ENCODE measurements at places on chromosomes 7 and 10.

GRCh38 chr10:7102557-7103349 is 308.1 kb downstream of the SFMBT2 start:
- DNase-seq, result no peak

DNA sequence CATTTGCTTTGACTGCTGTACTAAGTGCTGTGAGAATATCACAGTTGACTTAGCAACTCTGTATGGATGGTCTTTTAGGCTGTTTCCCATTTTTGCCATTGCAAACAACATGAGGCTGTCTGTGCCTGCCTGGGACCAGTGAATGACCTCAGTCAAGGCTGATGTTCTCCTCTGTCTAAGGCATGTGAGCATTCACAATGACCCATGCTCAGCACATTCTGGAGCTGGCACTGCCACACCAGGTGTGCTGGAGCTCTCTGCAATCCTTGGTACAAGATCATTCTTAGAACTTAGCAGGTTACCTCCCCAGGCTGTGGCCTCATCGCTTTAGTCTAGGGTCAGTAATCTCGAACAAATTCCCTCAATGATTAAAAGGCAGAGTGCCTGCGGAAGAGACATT is 61.9 kb downstream of the SH3PXD2A start:
- no peak for DNase-seq

GRCh38 chr7:77222819-77223218 is 23.2 kb upstream of the FGL2 start:
- DNase-seq, result no peak

DNA sequence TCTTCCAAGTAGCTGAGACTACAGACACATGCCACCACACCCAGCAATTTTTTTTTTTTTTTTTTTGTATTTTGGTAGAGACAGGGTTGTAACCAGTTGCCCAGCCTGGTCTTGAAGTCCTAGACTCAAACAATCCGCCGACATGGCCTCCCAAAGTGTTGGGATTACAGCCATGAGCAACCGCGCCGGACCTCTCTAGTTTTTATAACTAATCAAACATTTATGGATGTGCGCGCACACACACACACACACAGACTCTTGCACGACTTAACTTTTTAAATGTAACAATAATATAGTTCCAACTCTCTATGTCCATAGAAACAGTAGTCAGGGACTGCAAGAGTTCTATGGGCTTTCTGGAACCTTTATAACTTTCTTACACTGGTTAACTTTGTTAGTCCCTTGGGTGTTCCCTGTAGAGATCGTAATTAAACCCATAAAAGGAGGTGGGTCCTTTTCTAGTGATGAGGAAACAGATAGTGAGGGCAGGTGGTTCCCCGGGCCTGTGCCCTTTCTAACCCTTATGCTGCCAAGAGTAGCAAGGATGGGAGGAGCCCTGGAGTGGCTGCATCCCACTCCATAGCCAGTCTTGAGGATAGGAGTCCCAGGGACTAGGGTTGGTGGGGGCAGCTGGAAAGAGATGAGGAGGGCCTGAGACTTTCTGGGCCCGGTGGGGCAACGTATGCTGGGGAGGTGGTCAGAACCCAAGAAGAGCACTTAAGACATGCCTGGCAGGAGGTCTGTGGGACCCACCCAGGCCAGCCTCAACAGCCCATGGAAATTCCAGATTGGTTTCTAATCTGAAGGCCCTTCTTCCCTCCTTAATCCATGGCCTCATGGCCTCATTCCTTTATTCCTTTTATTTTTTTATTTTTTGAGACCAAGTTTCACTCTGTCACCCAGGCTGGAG is 8.6 kb downstream of the MARVELD1 start:
- DNase-seq, result peak; percentile 91

- DNase-seq, result no peak
These were observed 15.1 kb downstream of the FXYD4 start for GRCh38 chr10:43386549-43386948.

DNA sequence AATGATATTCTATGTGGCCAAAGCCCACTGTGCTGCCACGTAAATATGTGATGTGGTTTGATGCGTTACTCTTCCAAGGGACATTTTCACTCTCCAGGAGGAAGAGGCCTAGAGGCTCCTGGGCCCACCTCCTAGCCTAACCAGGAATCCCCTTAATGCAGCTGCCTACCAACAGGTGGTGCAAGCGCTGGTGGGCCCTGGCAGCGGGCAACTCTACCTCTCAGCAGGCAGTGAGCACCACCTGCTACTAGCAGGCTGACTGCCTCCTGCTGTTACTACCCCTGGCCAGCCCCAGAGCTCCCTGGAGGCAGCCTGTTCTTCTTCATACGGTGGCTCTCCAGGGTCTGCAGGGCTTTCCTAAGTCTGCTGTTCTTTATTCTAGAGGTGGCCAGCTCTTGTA is 62.8 kb downstream of the CDH23 start:
- no peak for DNase-seq

DNA sequence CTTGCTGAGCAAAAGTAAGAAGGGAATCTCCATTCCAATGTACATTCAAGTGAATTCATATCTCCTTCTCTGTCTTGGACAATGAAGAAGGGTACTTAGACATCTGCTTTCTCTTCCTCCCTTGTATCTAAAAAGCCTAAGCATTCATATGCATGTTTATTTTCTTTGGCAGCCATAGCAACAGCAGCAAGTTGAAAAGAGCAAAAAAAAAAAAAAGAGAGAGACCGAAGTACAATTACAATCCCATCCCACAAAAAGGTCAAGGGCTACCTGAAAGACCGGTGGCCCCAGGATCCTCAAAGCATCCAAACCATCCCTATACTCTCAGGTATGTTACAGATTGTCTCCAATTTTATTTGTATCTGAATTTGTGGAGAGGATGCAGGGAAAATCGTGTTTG is 4.1 kb downstream of the OR2F1 start:
- no peak for DNase-seq

GRCh38 chr7:107386548-107387102 is 83.2 kb upstream of the GPR22 start:
- DNase-seq, result no peak

DNA sequence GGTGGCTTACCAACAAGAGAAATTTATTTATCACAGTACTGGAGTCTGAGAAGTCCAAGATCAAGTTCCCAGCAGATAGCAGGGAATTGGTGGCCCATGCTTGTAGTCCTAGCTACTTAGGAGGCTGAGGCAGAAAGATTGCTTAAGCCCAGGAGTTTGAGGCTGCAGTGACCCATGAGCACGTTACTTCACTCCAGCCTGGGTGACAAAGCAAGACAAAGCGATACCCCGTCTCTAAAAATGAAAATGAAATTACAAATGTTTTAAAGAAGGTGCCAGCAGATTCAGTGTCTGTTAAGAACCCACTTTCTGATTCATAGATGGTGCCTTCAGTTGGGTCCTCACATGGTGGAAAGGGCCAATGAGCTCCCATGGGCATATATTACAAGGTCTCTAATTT is 20.6 kb upstream of the ARHGAP12 start:
- DNase-seq, result no peak

GRCh38 chr10:17217631-17218232 is 10.3 kb upstream of the VIM start:
- no peak for DNase-seq

- DNase-seq, result no peak
These were observed 60.9 kb downstream of the LRMDA start for GRCh38 chr10:75492173-75492925.

DNA sequence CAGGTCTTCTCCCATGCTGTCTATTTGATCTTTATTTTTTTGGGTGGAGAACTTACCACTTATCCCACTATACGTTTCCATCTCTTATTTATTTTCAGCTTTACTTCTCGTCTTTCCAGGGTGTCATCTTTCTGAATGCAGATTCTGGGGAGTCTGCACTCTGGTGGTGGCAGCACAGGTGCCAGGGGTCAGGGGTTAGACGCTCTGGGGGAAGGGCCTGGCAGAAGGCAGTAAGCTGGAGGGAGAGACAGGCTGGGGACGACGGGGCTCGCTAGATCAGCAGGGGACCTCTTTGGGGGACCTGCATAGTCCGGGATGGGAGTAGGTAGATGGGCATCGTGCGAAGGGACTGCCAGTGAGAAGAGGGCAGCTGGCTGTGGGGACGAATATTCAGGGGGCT is 22.3 kb downstream of the CHST12 start:
- no peak for DNase-seq

DNA sequence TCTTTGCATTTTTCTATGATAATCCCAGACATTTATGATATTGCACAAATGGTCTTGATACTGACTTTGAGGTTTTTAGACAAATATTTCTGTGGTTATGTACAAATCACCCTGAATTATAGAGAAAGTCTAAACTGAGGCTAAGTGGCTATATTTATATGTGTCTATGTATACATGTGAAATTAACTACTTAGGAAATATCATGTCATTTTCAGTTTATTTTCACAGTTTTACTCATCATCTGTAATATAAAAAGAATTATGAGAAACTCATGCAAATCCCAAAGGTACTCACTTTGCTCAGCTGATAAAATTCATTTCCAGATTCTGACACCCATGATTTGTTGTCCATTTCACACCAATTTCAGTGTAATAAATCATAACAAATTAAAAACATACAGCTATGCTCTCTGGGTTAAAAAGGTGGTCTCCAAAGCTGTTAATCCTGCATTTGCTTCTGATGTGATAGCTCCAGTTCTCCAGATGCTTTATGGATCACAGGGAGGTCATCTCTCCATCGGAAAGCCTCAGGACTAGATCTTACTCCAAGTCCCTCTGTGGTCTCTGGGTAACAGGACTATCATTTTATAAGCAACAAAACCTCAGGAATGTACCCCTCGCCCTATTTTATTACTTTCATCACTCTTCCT is 673.9 kb downstream of the PARD3 start:
- DNase-seq, result no peak

DNA sequence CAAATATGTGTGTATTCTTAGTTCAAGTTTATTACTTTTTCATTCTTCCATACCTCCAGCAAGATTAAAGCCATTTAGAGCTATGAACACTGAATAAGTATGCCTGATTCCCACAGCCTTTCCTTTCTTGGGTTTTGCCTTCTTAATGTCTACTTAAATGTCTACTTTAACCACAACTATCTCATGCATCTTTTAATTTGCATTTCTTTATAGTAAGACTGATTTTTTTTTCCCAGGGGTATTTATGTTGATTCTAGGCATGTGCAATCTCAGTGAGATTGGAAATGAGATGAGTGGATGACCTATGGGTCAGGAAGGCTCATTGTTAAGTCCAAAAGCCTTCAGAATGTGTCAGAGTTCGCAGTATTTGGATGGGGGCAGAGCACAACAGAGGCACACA is 3.6 kb downstream of the PCBD1 start:
- DNase-seq, result no peak

DNA sequence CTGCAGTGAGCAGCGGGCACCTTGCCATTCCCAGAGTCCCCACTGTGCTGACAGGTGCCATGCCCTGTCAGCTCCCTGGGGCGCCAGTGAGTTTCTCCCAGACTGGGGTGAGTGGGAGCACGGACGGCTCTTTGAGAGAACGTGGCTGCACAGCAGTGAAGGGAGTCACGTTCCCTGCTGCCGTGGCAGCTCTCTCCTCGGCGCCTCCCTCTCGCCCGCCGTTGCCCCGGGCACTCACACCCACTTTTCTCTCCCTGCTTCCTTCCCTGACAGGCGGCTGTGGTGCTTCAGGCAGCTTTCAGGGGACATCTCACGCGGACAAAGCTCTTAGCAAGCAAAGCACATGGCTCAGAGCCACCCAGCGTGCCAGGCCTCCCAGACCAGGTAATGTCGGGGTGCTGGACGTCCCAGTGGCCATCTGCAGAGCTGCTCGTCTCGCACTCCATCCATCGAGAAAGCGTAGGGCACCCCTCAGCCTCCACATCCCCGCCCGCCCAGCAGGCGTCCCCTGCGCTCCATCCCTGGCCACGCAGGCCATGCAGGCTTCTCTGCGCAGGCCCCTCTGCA is 27.1 kb upstream of the TTYH3 start:
- no peak for DNase-seq

DNA sequence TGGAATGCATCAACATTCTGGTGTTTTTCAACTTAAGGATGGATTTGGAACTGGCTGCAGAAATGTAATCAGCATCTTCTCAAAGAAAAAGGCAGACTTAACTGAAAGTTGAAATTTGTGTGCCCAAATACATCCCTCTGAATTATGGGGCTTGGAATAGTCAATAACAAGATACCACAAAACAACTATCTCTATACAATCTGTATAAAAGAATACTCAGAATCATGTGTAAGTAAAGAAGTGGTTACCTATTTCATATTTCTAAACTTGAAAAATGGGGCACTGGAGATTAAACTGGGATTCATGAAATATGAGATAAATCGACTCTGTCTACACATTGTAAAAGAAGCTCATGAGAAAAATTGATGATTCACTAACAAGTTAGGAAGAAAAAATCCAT is 6.2 kb upstream of the COL1A2 start:
- DNase-seq, result no peak

DNA sequence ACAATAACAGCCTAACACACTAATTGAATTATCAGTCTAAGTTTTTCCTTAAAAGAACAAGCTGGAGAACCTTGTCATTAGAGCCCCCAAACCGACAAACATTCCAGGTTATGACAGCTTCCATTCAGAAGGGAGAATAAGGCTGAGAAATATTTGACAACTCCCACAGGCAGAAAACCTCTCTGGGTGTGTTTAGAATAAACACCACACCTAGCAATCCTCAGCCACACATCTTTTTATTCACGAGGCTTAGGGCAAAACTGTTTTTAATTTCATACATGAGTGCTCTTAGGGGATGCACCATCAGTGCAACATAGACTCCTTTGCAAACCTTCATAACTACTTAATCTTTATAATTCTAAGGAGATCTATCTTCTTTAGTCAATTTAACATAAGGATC is 24.2 kb downstream of the STN1 start:
- DNase-seq, result no peak

- no peak for DNase-seq
These were observed 70.5 kb downstream of the KLF6 start for GRCh38 chr10:3714531-3714930.

DNA sequence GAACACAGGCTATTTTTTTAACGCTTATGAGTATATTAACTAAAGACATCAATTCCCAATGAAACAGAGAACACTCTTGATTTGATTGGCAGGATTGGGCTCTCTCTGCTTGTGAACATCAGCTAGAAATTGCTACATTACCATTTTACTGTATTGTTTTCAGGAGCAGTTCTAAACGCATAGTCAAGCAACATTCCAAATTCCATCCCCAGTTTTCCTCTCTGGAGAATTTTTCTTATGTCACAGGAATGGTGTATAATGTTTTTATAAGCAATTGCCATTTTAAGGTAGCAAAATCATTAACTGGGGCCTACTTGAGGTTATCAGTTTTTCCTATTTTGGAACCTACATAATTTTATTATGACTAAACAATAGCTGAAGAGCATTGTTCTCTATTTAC is 276.9 kb upstream of the LRRN3 start:
- no peak for DNase-seq

Measured in left colon (tissue), 2 donors.